T-cell (primary cell): ENCODE measurements at places on chromosomes 6 and 20.

DNA sequence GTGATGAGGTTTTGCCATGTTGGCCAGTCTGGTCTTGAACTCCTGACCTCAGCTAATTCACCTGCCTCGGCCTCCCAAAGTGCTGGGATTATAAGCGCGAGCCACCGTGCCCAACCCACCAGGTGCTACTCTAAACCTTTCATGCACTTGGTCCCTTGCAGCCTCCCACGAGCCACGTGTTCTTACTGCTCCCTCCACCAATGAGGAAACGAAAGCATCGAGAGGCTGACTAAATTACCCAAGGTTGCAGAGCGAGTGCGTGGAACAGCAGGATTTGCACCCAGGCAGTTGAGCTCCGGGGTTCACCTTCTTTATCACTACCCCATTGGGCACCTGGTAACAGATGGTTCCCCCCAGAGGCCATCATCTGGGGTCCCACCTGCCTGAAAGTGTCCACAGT is 208.3 kb downstream of the LY86 start:
- DNase-seq = no peak

DNA sequence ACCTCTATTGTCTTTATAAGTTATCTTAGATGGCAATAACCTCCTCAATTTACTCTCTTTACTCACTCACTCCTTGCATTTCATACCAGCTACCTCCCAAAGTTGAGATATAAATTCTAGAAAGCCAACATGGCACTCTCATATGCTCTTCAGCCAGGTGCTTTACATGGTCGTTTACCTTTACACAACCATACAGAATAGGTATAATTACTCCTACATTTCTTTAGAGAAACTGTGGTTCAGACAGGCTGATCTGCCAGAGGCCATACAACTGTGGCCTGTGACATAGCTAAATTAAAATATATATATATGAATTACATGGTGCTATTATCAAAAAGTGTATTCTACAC is 45.7 kb downstream of the HBS1L start:
- DNase-seq = no peak

GRCh38 chr6:73792738-73793137 is 96.7 kb downstream of the CD109 start:
- DNase-seq = no peak

DNA sequence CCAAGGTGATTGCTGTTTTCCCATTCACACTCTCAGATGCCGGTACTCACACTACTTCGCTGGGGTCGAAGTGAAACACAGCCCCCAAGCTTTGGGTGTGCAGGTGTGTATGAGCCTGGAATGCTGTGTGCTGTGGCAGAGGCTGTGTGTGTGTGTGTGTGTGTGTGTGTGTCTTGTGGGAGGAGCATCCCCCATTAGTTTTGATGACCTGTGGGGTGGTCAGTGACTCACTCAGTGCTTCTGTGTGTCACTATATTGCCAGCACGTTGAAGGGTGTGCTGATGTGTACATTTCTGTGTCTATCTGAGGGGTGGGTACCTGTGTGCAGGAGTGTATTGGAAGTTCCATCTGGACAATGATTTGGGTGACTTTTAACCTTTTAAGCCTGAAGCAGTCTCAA is 5.0 kb upstream of the SLC12A5 start:
- DNase-seq = no peak

GRCh38 chr6:147983581-147984366 is 358.9 kb upstream of the SASH1 start:
- no peak for DNase-seq

DNA sequence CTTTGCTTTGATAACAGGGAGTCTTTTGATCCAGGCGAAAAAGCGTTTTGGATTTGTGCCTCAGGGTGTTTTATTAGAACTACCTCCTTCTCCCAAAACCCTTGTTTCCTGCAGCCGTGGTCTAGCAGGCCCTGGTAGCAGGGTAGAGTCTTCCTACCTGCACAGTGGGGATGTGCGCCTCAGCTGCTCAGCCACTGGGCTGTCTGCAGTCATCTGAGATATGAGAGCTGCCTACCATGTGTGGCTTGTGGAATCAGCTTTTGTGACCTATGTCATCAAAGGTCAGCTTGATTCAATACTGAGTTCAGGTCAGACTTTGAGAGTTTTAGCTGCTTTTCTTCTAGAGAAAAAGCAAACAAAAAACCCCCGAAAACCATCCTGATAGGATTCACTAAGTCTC is 279.5 kb downstream of the CLIC5 start:
- no peak for DNase-seq

- no peak for DNase-seq
Measured at GRCh38 chr20:23492292-23492691, 1.4 kb downstream of the CST8 start.

- DNase-seq = no peak
Measured at GRCh38 chr6:134169871-134170486, 117.6 kb upstream of the SLC2A12 start.

GRCh38 chr6:2947445-2947844 is 23.9 kb downstream of the SERPINB6 start:
- no peak for DNase-seq

DNA sequence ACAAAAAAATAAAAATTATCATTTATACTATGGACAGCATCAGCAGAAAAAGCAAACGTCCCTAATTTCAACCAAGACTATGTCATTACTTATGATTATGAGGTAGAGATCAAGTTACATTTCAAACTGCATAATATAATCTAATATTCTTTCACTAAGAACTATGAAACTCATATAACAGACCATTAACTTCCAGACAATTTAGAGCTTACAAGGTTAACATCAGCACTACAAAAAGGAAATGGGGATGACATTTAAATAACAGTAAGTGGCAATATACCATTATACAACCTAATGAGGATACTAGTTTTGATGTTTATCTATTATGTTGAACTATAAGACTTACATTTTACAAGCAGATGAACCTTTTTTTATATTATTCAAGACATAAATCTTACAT is 261.0 kb upstream of the THEMIS start:
- no peak for DNase-seq

DNA sequence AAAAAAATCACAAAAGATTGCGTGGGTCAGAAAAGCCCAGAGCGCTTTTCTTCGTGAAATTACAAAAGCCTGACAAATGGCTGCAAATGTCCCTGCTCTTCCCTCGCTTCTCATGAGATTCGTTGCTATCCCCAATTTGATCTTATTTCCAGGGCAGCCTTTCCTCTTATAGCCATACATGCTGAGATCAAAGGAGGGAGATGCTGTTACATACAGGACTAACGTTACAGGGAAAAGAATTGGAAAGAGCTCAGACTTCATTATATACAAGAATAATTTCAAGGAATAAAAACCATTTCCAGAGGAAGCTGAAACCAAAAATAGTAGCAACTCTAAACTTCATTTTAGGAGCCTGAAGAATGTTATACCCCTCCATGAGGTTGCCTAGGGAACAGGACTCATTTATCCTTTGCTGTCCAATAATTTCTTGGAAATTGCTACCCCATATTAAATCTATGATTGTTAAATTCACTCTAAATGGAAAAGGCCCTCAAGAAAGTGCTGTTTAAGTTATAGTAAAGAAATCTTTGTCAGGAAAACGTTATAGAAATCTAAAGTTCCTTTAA is 81.0 kb downstream of the METTL24 start:
- DNase-seq = no peak

DNA sequence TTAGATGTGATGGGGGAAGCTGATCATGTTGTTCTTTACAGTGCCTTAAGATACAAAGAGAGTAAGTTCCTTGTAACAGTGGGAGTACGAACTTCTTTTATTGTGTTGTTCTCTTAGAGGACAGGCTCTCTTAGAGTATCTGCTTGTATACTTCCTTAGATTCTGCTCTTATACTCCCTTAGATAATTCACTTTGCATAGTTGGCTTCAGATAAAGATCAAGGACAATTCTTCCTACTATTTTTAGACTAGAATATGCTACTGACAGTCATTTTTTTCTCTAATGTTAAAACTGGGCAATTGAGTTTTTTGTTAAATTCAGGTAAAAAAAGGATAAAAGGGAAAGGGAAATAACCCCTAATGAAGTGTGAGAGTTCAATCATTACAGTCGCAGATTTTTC is 138.7 kb downstream of the MYB start:
- DNase-seq = no peak

GRCh38 chr6:15712797-15713196 is 50.0 kb upstream of the DTNBP1 start:
- no peak for DNase-seq

- DNase-seq = no peak
Measured at GRCh38 chr6:34867484-34867883, 20.4 kb downstream of the TAF11 start.

DNA sequence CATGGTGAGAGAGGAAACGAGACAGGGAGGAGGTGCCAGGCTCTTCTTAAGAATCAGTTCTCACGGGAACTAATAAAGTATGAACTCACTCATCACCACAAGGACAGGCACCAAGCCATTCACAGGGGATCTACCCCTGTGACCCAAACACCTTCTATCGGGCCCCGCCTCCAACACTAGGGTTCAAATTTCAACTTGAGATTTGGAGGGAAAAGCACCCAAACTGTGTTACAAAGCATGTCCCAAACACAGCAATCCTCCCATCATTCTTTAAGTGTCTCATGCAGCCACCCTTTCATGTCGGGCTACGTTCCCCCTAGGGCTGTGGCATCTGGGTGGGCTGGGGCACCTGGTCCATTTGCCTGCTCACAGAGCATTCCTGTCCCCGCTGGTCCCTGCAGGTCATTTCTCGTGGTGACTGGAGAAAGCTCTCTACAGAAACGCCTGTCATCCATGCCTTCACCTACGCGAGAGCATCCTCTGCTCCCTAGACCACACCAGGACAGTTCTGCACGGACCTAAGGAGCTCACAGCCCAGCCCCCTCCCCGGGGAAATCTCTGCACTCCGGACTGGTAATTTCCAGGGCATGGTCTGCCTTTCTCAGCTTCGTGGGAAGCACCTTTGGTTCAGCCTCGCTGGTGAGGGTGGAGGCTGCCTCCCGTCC is 79.6 kb downstream of the TTLL2 start:
- no peak for DNase-seq

DNA sequence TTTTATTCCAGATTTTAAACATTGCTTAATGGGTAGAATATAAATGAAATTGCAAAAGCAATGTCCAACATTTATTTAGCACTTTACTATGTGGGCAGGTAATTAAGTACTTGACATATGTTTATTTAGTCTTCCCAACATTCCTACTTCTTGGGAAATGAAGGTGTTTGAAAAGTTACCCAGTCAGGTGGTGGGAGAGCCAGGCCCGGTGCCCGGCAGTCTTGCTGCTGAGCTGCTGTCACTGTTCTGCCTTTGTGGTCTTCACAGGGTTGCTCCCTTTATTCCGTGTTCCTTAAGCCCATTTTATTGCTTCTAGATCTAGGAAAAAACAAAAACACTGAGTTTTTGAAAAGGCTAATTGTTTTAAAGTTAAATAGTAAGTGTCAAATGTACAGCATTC is 42.6 kb upstream of the TULP4 start:
- no peak for DNase-seq

DNA sequence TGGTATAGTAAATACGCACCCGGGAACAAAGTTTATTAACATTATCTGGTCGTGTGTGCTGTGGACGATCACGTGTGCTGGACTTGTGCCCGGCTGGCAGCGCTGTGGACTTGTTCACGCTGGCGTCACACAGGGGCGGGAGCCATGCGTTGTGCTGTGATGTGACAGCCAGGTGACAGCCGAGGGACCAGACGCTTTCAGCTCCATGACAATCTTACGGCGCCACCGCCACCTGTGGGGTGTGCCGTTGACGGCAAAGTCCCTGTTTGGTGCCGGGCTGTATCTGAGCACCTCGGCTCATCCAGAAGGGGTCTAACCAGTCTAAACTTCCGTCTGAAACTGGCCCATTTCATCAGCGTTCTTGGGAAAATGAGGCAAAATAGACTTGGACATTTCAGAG is 25.2 kb downstream of the DLL1 start:
- no peak for DNase-seq

GRCh38 chr20:47055699-47056369 is 161.2 kb downstream of the EYA2 start:
- DNase-seq = no peak

- no peak for DNase-seq
Measured at GRCh38 chr6:21802175-21802822, 208.7 kb downstream of the SOX4 start.

DNA sequence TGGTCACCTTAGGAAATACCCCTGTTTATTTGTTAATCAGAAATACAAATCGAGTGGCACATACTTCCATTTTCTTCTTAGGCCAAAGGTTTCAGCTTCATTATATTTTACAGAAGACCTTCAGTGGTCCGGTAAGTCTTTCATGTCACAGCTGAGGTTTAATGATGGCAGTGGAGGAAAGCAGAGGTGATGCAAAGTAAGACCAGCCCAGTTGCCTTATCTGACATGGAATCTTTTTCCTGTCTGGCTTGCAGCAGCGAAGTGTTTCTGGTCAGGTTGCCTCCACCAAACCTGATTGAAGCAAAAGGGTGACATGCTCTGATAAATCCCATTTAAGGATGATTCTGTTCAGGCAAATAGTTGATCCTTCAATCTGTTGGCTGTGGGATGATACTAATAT is 100.0 kb downstream of the PRDM1 start:
- no peak for DNase-seq

DNA sequence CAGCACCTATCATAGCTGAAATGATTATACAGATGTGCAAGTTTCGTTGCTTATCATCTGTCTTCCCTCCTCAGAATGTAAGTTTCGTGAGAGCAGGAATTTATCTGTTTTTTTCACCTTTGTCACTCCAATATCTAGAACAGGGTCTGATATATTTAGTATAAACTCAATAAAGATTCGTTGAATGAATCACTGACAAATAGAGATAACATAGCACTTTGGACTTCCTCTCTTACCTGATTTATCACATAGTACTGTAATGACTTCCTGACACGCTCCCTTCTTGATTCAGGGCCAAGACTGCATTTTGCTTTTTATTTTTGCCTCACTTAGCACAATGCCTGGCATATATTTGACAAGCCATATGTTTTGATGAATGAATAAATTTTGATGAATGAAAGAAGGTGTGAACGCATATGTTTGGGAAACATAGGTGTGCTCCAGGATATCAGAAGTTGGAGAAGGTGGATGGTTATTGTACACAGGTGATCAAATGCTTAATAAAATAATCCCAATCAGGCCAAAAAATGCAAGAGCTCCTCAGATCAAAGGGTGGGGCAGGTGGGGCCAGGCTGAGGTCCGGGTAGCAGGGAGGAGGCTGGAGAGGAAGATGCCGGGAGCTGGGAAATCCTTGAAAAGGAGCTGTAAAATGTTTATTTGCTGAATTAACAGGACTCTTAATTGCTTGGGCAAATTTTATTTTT is 33.0 kb downstream of the PIM1 start:
- DNase-seq = no peak

GRCh38 chr6:110471726-110472365 is 4.6 kb downstream of the SLC22A16 start:
- no peak for DNase-seq

GRCh38 chr6:105794239-105794638 is 291.9 kb upstream of the PRDM1 start:
- DNase-seq = no peak

DNA sequence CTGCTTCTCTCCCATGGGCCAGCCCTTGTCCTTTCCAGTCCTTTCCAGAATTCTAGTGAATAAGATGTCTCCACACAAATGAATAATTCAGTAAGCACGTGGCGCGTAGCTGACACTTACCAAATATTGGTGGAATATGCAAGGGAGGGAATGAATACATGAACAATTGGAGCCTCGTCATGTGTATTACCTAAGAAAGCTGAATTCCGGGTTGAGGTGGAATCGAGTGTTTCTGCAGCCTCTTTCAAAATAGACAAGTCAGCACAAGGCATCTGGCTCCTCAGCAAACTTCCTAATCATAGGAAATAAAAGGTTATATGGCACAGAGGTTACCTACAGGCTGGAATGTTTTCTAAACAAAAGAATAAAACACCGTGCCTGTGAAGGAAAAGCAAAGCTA is 47.0 kb upstream of the NT5E start:
- DNase-seq = no peak
